ENCODE measurements at places on chromosomes 2 and 18. TPM values are rescaled to one million over a fixed set of nuclear protein-coding genes. Genes with fewer than 3 reads are reported as not detected.

DNA sequence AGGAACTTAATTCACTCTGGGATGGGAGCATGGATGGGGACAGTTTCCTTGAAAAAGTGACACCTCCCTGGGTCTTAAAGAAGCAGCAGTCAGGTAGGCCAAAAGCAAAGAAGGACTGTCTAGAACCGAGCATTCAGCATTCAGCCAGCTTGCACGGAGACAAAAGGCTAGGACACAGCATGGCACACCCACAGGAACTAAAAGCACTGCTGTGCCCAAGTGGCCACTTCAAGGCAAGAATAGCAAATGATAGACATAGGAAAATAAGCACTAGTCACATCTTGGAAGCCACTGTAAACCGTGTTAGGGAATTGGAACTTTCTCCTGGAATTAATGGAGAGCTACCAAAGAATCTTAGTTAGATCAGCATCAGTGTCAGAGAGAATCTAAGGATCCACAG, 47.0 kb downstream of the LRP2 start:
- DNase-seq = no peak

DNA sequence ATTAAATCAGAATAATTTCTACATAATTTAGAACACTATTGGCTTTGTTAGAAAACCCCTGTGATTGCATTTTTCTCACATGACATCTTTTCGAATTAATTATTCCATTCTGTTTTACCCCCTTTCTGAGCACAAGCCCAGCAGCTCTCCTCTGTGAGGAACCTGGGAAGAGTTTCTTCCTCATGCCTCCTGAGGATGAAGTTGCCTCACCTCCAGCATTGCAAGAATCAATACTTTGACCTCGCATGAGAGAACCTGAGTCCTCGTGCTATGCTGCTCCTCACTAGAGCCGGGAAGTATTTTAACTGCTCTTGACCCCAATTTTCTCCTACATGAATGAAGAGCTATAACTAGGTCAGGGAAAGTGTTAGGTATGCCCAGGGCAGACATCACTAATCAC, 77.1 kb upstream of the RAPH1 start:
- DNase-seq = no peak

DNA sequence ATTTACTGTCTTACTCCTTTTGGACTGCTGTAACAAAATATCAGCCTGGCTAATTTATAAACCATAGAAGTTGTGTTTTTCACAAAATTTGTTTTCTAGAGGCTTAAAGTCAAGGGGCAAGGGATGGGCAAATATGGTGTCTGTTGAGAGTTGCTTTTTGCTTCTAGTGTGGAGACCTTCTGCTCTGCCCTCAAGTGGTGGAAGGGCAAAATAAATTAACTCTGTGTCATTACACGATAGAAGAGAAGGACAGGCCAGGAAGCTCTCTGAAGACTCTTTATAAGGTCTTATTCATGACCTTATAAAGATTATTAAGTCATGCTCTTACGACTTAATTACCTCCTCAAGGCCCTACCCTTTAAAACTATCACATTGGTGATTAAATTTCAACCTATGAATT, 181.2 kb upstream of the LRATD1 start:
- DNase-seq = no peak

- no peak for DNase-seq
These were observed 103.2 kb downstream of the NCOA1 start for GRCh38 chr2:24594283-24594682.

SERPINB10 gene
- not detected for polyA plus RNA-seq

LYPD6B gene
- not detected for polyA plus RNA-seq

CHRND gene
- 6.5 TPM for polyA plus RNA-seq

DSG4 gene
- not detected for polyA plus RNA-seq

- no peak for DNase-seq
These were observed 132.1 kb downstream of the SH3RF3 start for GRCh38 chr2:109260886-109261700.

GNLY gene
- polyA plus RNA-seq = 23.4 TPM

C2orf68 gene
- 43.8 TPM for polyA plus RNA-seq

TRIM54 gene
- polyA plus RNA-seq = 136 TPM

ITGB6 gene
- polyA plus RNA-seq = 3.0 TPM

FOXD4L1 gene
- 0.19 TPM for polyA plus RNA-seq

DNA sequence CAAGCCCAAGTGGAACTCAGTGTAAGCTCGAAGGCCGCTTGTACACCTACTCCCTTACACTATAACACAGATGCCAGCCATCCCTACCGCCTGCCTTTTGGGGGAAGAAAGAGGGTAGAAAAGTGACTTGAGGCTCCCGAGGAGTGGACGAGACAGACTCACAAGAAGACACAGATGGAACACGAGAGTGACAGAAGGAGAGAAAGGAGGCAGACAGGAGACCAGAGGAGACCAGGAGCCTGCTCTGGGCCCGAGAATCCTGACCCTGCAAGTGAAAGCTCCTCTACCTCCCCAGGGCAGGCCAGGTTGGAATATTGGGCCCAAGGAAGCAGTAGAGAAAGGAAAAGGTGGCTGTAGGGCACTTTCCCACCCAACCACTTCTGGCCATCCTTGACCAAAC, 23.4 kb upstream of the TNS1 start:
- no peak for DNase-seq

FBXO48 gene
- polyA plus RNA-seq = 0.87 TPM

Measured in psoas muscle (tissue), 8 donors.